ENCODE measurements at places on chromosomes 5 and 9. TPM values are rescaled to one million over a fixed set of nuclear protein-coding genes. Genes with fewer than 3 reads are reported as not detected.

DNA sequence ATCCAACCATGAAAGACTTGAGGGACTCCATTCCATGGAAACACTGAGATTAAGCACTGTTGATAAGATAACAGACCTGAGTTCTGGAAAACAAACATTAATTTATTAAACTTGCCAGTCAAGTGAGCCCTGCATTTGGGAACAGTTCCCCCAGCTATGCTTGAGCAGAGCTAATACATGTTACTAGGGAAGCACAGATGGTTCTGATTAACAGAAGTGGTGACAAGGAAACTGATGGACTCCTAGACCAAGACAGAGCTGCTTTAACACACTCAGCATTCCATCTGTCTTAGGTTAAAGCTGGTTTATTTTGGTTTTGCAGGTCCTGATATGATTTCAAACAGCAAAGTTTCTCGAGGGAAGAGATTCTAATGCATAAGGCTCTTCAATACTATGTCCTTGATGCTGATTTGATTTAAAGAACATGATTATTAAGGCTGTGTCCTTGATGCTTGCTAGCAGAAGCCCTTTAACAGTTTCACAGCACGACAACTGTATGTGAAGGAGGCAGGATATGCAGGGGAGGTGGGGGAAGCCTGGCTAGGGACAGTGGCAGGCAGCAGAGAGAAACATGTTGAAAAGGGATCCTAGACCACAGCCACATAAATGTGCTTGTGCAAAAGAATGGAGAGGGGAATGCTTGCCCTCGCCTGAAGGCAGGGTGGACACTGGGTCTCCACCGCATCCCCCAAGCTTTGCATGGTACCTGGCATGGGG lies 66.2 kb downstream of the ACTBL2 start:
- DNase-seq = no peak

GRCh38 chr5:1193591-1193985 lies 7.8 kb upstream of the SLC6A19 start:
- DNase-seq = no peak

- DNase-seq = no peak
Measured at GRCh38 chr9:134320126-134320867, 6.0 kb upstream of the RXRA start.

GRCh38 chr9:70816316-70816715 lies 305.1 kb downstream of the TRPM3 start:
- no peak for DNase-seq

DNA sequence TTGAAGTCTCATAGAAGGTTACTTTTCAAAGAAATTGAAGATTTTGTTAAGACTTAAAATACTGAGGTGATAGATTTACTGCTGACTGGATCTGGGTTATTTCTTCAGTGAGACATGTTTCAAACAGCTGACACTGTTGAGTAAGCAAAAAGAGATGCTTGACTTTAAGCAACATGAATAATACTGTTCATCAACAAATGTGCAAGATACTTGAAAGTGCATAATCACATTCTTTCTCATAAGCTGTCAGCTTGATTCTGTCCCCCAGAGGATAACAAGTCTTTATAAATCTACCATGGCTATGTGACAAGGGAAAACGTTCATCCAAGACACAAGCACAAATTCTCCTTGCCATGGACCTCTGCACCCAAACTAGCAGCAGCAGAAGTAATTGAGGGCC lies 260.1 kb upstream of the CDH18 start:
- DNase-seq = no peak

The OLFML2A gene
- 12.1 TPM for total RNA-seq

The SPATA31E1 gene
- 0.07 TPM for total RNA-seq

The IFNA14 gene
- total RNA-seq = not detected

Data from colonic mucosa (tissue), 4 donors.